ENCODE measurements at places on chromosomes 6 and 20.
A peak's percentile ranks its signal among the peaks of the same experiment; 100 is the strongest.

DNA sequence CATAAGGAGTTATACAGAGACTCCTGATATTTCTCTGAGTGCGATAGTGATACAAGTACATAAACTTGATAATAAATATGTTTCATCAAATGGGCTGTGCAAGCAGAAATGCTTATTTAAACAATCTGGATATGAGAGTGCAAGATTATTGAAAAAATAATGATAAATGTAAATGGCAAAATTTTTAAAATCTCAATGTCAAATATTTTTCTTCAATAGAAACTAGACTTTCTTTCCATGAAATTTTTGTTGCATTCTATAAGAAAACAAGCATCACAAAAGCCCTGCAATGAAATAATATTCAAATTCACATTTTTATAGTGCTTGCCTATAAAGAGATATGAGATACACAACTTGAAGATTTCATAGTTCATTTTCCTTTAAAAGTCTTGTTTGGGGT, 2.7 kb downstream of the PACRG start:
- DNase-seq = no peak

DNA sequence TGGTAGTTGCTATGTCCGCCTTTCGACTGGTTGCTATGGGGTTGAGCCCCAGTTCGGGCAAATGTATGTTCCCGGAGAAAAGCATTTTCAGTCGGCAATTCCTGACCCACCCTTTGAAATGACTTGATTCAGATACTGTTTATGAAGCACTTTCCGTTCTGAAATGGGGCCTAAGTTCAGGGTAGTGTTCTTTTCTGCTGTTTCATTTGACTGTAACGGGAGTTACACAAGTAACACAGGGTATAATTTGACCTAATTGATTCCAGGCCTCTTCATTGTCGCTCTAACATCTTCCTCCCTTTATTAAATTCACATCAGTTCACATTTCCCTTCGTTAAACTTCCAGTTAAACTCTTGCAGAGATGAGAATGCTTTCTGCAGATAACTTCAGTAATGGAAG, 85.5 kb downstream of the BMP6 start:
- DNase-seq = no peak

DNA sequence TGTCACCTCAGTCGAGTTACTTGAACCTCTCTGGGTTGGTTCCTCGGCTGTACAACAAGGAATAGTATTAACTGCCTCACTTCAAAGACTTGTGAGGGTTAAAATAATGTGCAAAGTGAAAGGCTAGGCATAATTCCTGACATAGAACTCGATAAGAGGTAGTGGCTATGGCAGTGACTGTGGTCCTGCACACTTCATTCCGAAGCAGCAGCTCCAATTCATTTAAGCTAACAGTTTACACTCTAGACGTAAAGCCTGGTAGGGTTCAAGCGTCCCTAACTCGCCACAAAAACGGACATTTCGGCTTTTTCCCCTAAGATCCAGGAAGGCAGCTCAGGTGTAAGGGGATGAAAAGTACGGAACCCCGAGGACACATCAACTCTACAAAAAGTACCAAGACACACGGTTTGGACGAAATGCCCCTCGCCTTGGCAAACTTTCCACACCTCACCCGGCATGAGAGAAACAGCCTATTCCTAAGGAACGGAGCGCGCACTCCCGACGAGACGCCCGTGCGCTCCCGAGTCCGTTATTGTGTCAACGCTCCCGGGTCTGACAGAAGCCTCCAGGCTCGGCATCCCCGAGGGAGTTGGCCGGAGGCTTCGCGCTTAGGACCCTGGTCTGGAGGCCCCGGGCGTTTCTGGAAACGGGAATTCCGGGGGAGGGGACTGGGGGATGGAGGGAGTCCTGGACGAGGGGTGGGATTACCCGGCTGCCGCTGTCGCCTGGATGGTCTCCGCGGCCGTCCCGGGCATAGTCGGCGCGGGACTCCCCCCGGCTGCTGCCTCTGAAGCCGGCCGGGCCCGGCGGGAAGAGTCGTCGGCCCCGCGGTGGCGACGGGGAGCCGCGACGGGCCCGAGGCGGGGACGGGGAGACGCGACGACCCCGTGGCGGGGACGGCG, 937 bp downstream of the ZNF318 start:
- no peak for DNase-seq

- no peak for DNase-seq
Measured at GRCh38 chr20:39259808-39260207, 297.7 kb downstream of the DHX35 start.

- DNase-seq = no peak
Measured at GRCh38 chr6:4262526-4262925, 127.2 kb upstream of the ECI2 start.

DNA sequence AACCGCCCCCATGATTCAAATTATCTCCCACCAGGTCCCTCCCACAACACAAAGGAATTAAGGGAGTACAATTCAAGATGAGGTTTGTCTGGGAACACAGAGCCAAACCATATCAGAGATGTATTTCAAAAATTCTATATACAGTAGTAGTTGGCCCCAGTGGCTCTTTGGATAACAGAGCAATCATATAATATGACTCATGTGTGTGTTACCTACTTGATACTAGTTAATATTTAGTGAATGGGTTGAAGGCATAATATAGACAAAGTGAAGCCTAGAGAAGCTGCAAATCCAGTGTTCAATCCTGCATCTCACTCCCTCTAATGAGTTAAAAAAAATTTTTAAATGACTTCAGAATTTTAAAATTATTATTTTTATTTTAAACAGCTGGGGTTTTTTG, 43.2 kb downstream of the KAT14 start:
- DNase-seq = no peak

GRCh38 chr20:13213335-13213734, 7.7 kb upstream of the ISM1 start:
- no peak for DNase-seq

GRCh38 chr20:19114410-19114809, 98.0 kb upstream of the SLC24A3 start:
- no peak for DNase-seq

- DNase-seq = no peak
Measured at GRCh38 chr6:40962241-40962640, 76.8 kb downstream of the UNC5CL start.

- no peak for DNase-seq
Measured at GRCh38 chr6:45812922-45813321, 202.7 kb downstream of the CLIC5 start.

- DNase-seq = no peak
Measured at GRCh38 chr6:37544530-37544929, 44.8 kb upstream of the CCDC167 start.

GRCh38 chr6:161674930-161675682, 401.2 kb upstream of the AGPAT4 start:
- DNase-seq = no peak

DNA sequence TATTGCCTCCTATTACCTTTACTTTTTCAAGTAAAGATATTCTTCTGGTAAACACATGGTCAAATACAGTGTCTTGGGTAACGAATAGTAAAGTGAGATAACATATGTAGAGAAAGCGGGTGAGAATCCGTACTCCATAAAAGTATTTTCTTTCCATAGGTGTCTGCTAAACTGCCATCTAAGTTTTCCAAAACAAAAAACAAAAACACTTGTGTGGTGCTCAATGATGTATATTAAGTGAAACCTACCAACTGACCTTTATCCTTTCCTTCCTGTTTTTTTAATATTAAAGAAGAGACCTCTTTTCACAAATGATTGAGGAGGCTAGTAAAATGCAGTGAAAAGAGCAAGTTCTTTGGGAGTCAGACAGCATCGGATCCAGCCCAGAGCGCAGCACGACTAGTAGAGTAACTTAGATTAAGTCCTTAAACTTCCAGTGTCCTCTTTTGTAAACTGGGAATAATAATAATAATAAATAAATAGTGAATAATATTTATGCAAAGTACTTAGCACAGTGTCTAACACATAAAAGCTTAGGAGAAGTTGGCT, 437 bp upstream of the CDKAL1 start:
- DNase-seq = no peak

DNA sequence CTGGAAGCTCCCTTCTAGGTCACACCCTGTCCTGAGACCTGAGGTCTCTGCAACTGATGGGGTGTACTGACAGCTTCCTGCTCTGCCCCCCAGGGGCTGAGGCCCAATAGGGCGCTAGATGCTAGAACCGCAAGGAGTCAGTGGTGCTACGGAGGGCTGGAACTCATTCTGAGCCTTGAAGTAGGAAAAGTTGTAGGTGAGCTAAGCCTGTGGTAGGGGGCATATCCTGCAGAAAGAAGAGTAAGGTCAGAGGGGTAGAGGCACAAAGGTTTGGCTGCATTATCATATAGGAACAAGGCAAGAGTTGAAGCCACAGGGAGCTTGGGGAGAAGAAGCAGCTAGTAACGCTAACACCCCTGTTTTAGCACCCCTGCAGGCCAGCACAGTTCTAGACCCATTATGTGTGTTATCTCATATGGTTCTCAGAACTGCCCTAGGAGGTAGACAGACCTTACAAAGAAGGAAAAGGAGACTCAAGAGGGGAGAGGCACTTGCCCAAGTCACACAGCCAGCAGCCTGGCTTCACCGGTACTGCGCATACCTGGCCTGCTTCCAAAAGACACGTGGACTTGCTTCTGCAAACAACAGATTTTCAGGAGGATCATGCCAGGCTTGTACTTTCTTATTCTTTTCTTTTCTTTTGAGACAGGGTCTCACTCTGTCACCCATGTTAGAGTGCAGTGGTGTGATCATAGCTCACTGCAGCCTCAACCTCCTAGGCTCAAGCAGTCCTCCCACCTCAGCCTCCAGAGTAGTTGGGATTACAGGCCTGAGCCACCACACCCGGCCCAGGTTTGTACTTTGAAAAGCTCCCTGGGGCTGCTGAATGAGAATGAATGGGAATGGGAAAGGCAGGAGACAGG, 156.1 kb downstream of the MRPL14 start:
- DNase-seq = no peak

GRCh38 chr6:16438718-16439591, 200.6 kb downstream of the GMPR start:
- no peak for DNase-seq

DNA sequence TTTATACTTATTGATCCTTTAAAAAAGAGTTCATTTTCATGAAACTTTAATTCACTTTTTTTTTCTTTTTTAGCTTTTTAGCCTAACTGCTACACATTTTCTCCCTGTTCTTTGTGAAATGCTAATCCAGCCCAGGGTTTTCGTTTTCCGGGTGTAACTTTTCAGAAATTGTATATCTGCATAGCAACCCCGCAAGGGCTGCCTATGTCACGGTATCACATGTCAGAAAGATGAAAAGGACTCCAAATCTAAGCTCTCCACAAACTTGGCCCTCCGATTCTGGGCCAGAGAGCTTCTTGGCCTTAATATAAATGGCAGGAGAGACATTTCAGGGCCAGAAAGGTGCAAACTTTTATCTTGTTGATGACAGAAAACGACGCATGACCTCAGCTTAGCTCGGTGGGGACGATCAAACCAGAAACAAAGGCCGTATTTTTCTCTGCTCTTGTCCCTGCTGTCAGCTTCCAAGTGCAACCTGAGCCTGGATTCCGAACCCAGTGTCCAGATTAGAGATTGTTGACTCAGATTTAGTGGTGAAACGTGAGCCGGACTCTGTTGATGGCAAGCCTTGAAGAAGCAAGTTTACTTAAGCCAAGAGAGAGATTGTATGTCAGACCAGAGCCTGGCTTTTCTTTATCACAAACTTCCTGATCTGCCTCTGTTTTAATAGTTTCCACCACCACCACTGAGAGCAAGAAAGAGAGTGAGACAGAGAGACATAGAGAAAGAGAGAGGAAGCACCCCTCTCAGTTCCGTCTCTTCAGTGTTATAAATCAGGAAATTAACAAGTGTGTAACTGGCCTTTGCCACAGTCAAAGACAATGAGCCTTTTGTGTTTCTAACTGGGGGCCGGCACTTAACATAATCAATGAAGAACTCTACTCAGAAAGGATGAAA, 157.8 kb downstream of the SCML4 start:
- no peak for DNase-seq

DNA sequence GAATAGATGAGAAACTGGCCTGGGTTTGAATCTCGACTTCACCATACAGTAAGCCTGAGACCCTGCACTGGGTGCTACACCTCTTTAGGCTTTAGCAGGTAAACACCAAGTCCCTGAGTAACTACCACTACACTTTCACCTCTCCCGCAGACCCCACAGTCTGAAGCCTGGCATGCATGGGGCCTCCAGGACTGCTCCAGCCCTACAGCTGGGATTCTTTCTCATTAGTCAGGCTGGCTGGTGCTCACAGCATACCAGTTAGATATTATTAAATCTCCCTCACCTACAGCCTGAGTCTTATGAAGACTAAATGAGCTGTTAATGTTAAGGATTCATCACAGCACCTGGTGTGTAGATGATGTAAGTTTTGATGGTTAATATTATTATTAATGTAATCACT, 388.7 kb downstream of the ARHGAP18 start:
- DNase-seq = no peak

GRCh38 chr6:3231247-3232016, 4.0 kb upstream of the TUBB2B start:
- DNase-seq = no peak

DNA sequence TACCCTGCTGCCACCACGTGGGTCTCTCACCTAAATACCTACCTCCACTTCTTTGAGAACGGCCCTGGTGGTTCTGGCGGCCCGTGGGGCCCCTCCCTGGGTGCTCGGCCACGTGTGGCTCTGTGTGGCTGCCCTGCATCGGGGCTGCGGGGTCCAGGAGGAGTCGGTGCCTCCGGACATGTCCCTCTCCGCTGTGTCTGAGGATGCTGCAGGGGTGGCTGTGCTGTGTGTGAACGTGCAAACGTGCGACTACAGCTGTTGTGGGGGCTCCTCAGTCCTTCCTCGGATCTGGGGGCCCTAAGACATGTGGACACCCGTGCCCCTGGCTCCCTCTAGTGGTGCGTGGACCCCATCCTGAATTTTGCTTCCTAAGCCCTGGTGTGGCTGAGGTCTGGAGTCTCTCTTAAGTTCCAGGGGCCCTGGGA, 691.8 kb downstream of the QKI start:
- DNase-seq = no peak

DNA sequence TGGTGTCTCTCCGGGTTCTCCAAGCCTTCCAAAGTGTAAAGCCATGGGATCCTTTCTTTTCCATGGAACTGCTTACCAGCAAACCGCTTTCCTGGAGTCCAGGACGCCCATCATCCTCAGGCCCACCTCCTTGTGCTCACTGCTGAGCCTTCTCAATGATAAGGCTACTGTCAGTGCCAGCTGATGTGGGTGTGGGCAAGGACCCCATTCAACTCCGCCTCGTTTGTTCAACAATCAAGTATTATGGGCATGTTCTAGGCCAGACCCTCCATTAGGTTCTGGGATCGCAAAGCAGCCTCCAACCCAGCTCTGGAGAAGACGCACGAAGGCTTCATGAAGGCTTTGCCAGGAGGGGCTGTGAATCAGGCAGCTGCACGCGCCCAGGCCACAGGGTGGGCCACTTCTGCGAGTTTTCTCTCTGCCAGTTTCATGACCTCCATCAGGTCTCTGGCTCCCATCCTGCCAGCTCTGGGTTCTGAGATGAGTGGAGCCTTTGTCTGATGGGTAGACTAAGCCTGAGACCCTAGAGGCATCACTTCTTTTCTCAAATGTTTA, 177.1 kb downstream of the MRPL14 start:
- DNase-seq = peak; percentile 7

- DNase-seq = no peak
Measured at GRCh38 chr6:139508576-139508975, 134.1 kb upstream of the CITED2 start.

GRCh38 chr20:1579488-1579887, 22.0 kb upstream of the SIRPD start:
- DNase-seq = no peak

GRCh38 chr20:24096864-24097450, 108.4 kb upstream of the GGTLC1 start:
- no peak for DNase-seq

Measured in activated T-cell treated with anti-CD3 and anti-CD28 coated beads, Interleukin-2, amount 50 U/mL, for 24 hours (primary cell).